Occipital lobe (tissue), 3 donors: ENCODE measurements at places on chromosomes 4 and X. TPM values are rescaled to one million over a fixed set of nuclear protein-coding genes. Genes with fewer than 3 reads are reported as not detected.

Gene MEPE
- total RNA-seq = 0.16 TPM

Gene RAB41
- not detected for total RNA-seq

Gene GYPA
- 5.8 TPM for total RNA-seq

Gene GRIA3
- total RNA-seq = 74.2 TPM

Gene TMEM33
- total RNA-seq = 60.5 TPM

Gene MAGEA1
- total RNA-seq = not detected

Gene CSAG3
- total RNA-seq = not detected
